ENCODE measurements at places on chromosomes 5 and 9. TPM values are rescaled to one million over a fixed set of nuclear protein-coding genes. Genes with fewer than 3 reads are reported as not detected.

GRCh38 chr5:144467792-144468191 lies 297.1 kb downstream of the KCTD16 start:
- no peak for DNase-seq

Gene TMEM171
- total RNA-seq, result 0.31 TPM

DNA sequence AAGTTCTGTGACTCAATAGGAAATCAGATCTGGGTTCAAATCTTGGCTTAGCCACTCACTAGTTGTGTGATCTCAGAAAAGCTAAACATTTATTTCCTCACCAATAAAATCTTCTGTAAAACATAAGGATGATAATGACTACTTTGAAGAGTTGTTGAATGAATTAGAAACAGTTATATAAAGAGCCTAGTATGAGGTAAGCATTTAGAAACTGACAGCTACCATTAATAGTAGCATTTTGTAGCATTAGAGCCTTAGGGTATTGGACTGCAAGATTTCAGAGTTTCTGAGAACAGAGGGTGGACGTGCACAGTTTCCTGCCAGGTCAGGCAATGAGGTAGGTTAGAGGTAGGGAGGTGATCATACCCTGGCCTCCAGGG lies 293.2 kb downstream of the CWC27 start:
- no peak for DNase-seq

- DNase-seq, result no peak
Measured at GRCh38 chr9:34123682-34124081, 2.8 kb downstream of the DCAF12 start.

DNA sequence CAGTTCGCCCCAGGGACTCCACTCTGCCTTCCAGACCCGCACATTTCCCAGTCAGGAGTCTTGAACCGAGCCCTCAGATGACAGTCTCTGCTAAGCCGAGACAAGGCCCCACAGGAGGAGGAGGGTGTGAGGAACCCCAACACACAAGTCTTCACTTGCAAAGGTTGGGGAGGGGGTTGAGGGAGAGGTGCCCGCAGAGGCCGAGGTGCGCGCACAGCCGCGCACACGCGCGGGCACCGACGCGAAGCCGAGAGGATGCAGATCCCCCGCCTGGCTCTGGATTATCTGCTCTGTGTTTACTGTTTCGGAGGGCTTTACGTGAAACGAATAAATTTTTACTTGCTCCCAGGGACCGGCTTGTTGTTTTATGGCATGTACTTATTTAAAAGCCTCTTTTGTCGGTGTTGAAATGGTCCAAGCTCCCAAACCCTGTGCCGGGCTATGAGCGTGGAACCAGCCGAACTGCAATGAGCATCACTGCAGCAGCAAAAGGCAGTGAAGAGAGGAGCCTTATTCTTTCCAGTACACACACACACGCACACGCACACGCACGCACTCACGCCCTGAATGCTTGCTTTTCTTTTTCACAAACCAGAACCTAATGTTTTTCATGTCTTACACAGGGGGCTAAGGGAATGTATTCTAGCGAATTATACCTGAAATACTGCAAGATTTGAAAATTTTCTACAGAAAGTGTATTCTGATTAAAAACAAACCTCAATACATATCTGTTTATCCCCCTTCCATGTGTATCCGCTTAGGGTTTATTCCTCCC lies 297.7 kb downstream of the PARP8 start:
- no peak for DNase-seq
